ENCODE measurements at places on chromosomes 3 and 15.

DNA sequence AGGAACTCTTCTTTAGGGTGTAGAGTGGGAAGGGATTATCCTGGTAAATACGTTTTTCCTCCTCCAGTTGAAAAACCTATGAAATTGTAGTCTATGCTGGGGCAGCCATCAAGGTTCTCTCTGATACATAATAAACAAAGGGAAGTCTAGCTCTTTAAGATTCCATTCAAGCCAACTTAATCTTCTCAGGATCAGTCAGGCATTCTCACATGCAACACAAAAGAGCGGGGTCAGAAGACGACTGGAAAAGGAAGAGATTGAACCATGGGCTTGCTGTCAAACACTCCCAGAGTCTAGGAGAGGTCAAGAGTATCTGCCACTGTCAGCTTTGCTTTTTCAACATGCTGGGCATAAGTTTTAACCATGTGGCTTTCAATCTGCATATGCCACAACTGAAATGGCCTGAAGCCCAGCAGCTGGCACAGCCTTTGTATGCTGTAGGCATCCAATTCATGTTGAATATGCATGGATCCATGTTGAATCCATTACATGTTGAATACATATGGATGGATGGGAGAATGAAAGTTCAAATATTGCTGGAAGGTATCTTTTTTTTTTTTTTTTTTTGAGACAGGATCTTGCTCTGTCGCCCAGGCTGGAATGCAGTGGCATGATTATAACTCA lies 8.5 kb downstream of the TRAT1 start:
- DNase-seq, result no peak

DNA sequence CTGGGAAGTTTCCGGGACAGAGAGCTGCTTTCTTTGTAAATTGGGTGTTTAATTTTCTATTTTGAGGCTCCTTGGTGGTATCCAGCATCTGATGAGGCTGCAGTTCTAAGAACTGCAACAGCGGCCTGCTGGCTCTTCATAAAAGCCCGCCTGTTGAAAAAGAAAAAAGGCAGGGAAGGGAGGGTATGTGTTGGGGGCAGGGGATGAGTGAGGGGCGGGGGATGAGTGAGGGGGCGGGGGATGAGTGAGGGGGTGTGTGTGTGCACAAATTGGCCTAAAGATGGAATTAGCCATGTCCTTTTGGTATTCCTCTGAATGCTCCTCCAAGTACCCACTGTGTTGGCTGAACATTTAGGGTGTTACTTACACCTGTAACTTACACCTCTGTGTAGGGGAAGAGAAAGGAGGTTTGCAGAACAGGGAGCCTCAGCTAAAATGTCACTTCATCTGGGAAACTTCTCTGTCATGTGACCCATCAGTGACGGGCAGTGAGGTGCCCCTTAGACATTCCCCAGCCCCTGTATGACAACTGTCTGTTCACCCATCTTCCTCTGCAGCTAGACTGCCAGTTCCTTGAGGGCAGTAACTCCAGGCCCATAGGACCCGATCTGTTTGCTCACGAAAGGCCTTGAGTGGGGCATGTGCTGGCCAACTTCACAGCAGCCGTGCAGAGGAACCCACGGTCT lies 57.6 kb downstream of the LRIG1 start:
- no peak for DNase-seq

DNA sequence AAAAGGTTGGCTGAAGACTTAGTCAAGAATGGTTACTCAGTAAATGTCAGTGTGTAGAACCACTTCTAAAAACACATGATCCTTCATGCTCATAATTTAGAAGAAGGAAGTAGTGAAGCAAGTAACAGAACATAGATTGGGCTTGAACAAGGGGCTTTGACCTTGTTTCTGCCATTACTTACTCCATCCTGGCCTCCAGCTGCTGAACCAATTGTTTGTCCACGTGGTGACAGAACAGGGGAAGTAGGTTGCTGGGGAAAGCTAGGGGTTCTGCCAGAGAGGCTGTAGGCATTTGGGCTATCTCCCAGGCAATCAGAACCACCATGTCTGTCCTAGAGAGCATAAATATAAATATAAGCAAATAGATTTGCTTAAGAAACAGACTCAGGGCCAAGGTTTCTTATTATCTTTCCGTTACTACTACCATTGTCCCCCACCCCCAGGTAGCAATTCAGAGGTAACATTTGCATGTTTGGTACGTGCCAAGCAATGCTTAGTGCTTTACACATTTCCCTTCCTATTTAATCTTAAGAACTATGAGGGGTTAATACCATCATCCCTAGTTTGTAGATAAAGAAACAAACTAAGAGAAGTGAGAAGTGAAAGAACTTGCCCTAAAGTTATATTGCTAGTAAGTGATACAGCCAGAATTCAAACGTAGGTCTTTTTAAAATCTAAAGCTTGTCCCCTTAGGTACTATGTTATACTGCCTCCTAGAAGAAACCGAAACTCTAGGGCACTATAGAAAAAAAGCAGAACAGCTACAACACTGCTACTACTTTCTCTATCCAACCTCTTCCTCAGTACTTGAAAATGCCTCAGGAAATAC lies 3.0 kb upstream of the SPG11 start:
- no peak for DNase-seq

DNA sequence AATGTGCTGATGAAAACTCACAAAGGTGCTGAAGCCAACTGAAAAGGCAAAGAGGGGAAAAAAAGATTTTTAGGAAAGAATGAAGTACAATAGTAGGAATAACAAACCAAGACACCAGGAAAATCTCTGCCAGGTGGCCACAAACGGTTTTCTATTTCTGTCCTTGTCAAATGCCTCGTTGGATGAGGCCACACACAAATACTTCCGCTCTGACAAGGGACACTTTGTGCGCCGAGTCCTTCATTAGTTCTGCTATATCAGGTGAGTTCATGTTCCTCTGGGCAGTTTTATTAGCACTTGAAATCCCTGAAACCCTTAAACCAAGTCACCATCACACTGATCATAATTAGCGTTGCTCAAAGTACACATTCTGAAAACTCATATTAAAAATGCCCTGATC lies 373.1 kb downstream of the VPS13C start:
- DNase-seq, result no peak

GRCh38 chr3:35666888-35667287 lies 27.6 kb downstream of the ARPP21 start:
- DNase-seq, result no peak

Data from stimulated activated CD4-positive, alpha-beta T cell treated with anti-CD3 and anti-CD28 coated beads, Interleukin-15, amount 100 ng/mL, for 1 hour (primary cell).